ENCODE measurements at places on chromosomes 6 and 20.

DNA sequence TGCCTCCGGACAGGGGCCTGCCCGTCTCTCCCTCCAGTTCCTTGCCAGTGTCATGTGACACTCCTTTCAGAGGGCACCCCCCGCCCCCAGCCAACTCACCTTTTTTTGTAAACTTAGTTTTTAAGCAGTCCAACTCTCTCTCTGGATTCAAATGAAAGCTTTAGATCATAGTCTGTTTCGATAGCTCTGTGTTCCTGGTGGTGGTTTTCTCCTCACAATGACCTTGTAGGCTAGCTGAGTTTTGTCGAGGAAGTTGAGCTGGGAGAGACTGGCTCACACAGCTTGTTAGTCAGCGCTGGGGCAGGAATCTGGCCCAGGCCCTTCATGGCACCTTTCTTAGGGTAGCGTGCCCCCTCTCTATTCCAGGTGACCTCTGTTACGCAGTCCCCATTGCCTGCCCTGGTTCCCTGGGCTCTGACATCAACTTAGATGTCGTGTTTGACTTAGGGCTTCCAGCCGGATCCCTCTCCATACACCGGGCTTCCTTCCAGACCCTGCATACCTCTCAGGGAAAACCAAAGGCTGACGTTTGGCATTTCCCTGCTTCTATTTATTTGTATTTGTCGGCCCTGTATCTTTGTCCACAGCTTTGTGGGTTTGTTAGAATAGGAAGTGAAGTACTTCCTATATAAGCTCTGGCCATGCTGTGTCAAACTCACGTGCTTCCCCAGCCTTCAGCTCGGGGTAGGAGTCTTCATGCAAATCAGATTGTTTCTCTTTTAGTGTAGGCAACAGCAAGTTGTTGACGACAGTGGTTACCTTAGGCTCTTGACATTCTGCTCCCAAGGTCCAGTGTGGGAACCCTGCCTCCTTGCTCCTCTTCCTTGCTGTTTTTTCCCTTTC lies 12.7 kb downstream of the IGF2R start:
- no peak for DNase-seq

GRCh38 chr6:37727996-37728395 lies 30.3 kb upstream of the MDGA1 start:
- DNase-seq = no peak

- DNase-seq = no peak
Measured at GRCh38 chr6:3916211-3916610, 67.0 kb downstream of the FAM50B start.

- DNase-seq = peak; percentile 61
Measured at GRCh38 chr20:19758133-19758500, at the start of gene RIN2. TSS of gene RIN2 (plus strand) at chr20:19758258. CDS start at chr20:19889602, 131,344 bp downstream.

DNA sequence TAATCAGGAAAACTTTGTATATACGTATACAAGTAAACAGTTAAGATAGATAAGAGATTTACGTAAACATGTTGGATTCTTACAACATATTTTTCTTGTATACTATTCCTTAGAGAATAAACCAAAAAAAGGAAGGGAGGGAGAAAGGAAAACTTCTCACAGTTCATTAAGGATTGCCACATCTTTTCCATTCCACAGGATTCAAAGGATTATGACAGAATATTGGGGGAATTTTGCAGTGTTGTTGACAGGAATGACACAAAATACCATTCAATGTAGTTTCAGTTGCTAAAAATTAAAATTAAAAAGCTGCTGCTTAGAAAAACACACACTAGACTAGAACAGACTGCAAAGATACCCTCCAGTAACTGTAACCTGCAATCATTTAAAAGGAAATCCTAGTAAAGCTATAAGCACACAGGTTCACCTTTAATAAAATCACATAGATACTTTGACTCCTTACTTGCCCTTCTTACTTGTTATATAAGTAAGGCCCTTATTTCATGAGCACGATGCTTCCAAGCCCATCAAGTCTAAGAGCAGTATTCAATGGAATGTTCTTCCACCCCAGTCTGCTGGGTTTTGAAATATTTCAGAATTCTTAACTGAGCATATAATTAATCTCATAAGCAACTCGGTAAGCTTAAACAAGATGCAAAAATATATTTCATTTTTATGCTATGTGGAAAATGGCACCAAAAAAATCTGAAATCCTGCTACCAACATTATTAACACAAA lies 107.8 kb downstream of the SMLR1 start:
- no peak for DNase-seq

- DNase-seq = no peak
Measured at GRCh38 chr6:85401186-85402021, 48.5 kb upstream of the NT5E start.

GRCh38 chr6:33757906-33758305 lies 11.2 kb upstream of the IP6K3 start:
- no peak for DNase-seq

- DNase-seq = no peak
Measured at GRCh38 chr6:98787961-98788360, 46.4 kb upstream of the POU3F2 start.

DNA sequence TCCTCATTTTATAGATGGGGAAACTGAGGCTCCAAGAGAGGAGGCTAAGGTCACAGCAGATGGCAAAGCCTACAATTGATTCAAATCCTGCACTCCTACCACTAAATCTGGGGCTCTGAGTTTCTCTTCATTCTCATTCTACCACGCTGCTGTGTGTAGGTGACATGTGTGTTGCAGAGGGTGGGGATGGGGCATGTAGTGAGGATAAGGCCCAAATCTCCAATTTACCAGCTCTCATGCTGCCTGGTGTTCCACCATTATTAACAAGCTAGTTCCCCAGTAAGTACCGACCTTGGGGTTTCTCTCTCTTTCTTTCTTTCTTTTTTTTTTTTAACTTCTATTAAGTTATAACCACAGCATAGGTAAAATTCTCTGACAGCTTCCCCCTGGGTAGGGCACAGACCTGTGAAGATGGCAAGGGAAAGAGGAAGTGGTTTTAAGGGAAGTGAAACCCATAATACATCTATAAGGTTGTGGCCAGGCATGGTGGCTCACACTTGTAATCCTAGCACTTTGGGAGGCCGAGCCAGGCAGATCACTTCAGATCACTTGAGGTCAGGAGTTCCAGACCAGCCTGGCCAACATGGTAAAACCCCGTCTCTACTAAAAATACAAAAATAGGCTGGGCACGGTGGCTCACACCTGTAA lies 13.0 kb upstream of the MATN4 start:
- DNase-seq = no peak

- no peak for DNase-seq
Measured at GRCh38 chr20:42923348-42923918, 266.3 kb downstream of the PTPRT start.

DNA sequence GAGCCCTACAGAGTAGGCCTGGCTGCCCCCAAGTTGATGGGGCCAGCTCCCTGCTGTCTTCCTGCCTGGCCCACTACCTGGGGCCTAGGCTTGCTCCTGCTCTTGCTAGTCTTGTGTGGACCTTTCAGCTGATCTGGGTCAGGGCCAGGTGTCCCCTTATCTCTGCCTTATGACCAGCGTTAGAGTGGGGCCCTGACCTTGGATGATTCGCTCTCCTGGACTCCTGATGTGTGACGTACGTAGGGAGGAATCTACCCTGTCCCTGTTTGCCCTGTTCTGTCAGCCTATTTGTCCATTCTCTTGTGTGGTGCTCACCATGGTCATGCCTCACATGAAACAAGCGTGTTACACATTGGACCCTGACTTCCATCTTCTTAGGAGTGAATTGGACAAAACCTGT lies 571.8 kb downstream of the QKI start:
- no peak for DNase-seq

- no peak for DNase-seq
Measured at GRCh38 chr6:134389129-134389528, 71.2 kb upstream of the SGK1 start.

- no peak for DNase-seq
Measured at GRCh38 chr20:1657556-1658334, at the start of gene SIRPG. TSS of gene SIRPG (minus strand) at chr20:1657779. CDS start at chr20:1657714, 65 bp downstream.

- no peak for DNase-seq
Measured at GRCh38 chr6:75834447-75834846, 85.4 kb downstream of the MYO6 start.

DNA sequence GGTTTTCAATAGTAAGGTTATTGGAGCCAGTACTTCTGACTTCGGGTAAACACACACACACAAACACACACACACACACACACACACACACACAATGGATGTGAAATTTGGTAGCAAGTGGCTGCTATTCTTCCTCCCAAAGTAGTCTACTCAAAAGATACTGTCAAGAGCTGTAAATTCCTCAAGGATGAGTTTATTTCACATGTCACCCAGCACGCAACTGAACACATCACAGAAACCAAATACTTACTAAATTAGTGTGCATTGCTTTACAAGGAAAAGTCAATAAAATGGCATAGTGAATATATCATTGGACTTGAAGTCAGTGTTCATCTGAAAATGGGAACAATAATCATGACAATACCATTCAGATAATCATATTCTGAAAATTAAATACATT lies 32.9 kb downstream of the MMUT start:
- DNase-seq = no peak

DNA sequence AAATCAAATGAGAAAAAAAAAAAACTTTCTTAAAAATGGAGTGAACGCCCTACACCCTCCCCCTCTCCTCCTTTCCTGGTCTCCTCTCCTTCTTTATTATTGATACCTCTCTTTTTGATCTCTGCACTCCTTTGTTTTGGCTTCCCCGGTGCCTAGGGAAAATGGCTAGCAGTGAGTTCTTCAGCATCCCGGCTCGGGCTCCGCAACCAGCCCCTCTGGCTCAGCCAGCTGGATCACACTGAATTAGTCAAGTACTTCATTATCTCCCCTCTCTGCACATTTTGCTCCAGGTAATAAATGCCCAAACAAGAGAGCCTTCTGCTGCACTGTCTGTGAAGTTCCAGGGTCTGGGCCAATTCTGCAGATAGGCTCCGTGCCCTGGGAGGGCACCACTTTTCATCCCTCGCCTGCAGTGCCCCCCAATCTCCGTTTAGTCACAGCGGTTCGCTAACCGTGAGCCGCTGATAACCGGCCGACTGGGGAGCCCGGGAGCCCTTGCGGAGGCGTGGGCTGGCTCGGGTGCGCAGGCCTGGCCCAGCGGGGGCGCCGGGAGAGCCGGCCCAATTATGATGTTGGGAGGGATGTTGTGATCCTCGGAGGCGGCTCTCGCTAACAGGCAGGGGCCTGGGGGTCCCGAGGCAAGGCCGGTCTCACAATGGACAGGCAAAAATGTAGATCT lies 301.9 kb downstream of the TFAP2A start:
- DNase-seq = no peak

DNA sequence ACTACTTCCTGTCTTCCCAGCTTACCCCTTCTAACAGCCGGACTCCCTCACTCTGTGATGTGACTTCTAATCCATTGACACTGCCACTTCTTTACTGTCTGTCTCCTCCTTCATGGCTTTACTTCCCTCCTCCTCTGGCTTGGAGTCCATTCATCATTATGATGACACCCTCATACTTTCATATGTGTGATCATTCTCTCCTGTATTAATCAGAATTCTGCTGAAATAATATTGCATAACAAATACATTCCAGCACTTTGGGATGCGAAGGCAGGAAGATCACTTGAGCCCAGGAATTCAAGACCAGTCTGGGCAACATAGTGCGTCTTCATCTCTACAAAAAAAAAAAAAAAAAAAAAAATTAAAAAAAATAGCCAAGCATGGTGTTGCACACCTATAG lies 147.9 kb upstream of the BTBD3 start:
- DNase-seq = no peak

GRCh38 chr20:38450412-38450975 lies 15.4 kb upstream of the SNHG17 start:
- DNase-seq = no peak

GRCh38 chr6:43092635-43093034 lies 16.5 kb downstream of the PTK7 start:
- DNase-seq = no peak
